SK-N-DZ (cell line): ENCODE measurements at places on chromosomes 3 and 15.

DNA sequence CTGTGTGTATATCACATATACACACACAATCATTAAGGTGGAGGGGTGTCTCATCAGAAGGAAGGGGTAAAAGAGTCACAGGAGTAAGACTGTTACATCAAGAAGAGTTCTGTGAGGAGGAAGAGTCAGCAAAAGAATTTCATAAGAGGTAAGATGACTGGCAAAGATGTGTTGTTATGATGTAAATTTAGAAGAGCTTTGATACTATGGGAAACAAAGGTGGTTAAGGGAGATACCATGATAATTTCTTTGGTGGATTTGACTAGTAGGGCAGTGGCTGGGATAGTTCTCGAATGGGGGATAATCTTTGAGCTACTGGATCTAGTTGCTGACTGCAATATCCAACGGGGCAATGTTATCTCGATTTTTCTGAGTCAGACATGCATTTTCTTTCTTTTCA, 61.6 kb downstream of the STAG1 start:
- no peak for DNase-seq

DNA sequence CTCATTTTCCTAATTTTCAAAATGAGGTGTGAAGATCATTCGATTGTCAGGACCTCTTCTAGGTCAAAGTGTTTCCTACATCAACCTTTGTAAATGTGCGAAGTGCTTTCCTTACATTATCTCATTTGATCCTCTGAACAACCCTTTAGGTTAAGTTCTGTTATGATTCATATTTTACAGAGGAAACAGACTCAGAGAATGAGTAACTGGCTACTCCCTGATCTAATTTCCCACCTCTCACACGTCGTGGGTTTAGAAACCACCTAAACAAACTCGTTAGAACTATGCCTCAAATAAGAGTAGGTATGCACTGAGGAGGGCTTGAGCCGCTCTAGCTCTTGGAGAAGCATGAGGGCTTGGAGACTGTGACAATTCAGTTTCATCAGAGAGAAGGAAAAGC, 148.6 kb downstream of the CD47 start:
- no peak for DNase-seq

GRCh38 chr15:99671926-99672635, 61.2 kb downstream of the LYSMD4 start:
- no peak for DNase-seq

GRCh38 chr3:197308591-197308990, 10.2 kb upstream of the DLG1 start:
- DNase-seq, result no peak

DNA sequence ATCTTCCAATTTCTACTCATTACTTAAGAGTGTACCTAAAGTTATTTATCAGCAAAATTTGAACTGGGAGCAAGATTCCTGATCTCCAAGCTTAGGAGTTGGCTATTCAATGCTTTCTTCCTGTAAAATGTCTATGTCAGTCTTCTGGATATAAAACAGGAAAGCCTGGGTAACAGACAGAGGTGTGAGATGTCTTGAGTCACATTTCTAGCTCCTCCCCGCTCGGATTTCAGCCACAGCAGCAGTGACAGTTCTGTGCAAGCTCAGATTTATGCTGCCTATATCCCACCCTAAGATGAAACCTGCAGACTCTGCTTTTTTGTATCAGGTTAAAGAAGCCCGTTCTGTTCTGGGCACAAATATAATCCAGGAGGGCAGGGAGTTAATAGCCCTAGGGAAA, 2.1 kb upstream of the ARMC8 start:
- DNase-seq, result no peak

- DNase-seq, result no peak
These were observed 567.3 kb upstream of the LMCD1 start for GRCh38 chr3:7934362-7934761.

GRCh38 chr15:60798821-60799220, 319.9 kb upstream of the ICE2 start:
- no peak for DNase-seq

GRCh38 chr3:5607581-5607980, 420.1 kb downstream of the EDEM1 start:
- DNase-seq, result no peak

DNA sequence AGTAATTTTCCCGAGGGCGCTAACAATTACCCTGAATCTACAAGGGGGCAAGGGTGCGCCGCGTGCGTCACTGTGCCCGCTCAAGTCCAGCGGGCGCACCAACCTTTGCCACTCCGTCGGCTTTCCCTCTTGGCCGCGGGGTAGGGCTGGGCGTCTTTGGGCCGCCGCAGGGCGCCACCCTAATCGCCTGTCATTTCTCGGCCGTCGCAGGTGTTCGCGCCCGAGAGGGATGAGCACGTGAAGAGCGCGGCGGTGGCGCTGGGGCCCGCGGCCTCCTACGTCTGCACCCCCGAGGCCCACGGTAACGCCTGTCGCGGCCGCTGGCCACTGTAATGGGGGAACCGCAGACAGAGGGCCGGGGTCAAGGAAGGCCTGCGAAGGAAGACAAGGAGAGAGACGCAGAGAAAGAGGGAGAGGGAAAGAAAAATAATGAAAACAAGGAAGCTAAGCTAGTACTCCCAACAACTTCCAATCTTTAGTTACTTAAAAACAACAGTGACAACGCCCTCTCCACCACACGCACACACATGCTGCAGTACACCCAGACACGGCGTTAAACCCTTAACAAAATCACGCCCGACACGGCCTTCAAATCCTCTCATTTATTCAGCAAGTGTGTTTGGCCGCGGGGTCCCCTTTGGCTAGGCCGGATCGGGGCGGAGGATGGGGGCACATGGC, 3.8 kb downstream of the SKOR1 start:
- no peak for DNase-seq

DNA sequence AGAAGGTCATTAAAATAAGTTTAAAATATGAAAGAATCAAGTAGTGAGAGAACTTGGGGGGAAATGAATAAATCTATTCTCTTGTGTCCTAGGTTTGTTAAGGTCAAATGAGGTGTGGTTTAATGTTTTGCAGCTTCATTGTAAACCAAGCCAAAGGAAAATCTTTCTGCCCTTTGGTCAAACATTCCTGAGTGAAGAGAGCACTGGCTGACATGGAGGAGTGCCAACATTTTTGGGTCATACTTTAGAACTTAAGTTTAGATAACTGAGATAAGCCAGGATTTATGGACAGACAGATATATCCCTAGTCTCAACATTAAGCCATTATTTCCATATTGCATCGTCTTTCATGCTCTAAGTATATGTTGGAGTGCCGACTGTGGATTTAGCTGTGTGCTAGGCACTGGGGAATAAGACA, 66.4 kb downstream of the PTPRG start:
- no peak for DNase-seq

DNA sequence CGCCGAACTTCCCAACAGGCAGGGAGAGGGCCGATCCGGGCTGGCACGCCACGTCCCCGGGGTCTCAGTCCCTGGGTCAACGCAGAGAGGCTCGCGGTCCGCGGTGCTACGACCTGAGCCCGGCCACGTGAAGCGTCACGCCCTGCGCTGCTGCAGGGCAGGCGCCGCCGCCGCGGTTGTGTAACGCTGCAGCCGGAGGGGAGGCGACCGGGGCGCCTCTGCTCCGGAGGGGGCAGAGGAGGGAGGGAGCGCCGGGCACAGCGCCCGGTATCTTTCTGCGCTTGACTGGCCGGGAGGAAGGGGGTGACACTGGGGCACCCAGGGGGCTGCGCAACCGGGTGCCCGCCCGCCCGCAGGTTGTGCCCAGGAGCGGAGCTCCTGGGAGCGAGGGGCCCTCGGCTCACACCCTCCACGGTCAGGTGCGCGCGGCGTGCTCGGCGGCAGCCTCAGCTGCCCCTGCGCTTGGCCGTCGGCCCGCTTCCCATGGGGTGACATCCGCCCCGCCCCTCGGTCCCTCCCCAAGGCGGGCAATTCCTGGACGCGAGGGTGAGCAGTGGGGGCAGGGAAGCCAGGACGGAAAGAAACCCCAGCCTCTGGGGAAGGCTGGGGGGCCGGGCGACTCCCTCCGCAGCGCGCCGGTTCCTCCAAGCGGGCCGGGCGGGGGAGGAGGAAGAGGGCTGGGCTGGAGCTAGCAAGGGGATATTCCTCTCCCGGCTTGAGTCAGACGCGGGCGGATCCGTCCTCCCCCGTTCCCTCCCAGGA, 852 bp upstream of the BHLHE40 start:
- DNase-seq, result peak; percentile 81

- DNase-seq, result no peak
These were observed 25.1 kb downstream of the SSUH2 start for GRCh38 chr3:8619548-8619947.

GRCh38 chr15:75452364-75452864, 924 bp upstream of the SIN3A start:
- peak; percentile 86 for DNase-seq

DNA sequence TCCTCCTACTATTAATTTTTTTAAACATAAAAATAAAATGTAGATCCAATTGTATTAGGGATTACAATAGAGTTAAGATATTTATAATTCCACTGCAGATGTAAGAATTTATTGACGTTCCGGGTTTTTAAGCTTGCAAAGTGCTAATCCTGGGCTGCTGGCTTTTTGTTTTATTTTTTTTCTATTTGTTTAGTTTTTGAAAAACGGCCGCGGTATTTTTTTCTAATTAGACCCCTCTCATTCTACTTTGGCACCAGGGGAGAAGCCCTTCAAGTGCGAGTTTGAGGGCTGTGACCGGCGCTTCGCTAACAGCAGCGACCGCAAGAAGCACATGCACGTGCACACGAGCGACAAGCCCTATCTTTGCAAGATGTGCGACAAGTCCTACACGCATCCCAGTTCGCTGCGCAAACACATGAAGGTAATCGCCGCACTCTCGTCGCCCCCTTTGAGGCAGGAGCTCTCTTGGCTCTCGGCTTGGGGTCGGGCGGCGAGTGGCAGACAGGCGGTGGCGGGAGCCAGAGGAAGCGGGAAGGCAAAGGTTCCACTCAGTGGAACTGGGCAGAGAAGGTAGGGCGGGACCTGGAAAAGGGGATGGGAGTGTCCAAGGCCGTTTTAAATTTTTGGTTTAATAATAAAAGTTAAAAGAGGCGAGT, 3.2 kb downstream of the ZIC1 start:
- DNase-seq, result no peak

- no peak for DNase-seq
These were observed 32.6 kb downstream of the ABCC5 start for GRCh38 chr3:183984749-183985729.

- DNase-seq, result no peak
These were observed 146.9 kb upstream of the PTPRG start for GRCh38 chr3:61414456-61414855.
